M059J (cell line): ENCODE measurements at places on chromosomes 12 and 14.
A peak's percentile ranks its signal among the peaks of the same experiment; 100 is the strongest.

GRCh38 chr14:103019826-103020225 is 37.5 kb downstream of the CDC42BPB start:
- DNase-seq, result no peak

GRCh38 chr14:101884089-101884933 is 80.1 kb upstream of the DYNC1H1 start:
- DNase-seq, result no peak

GRCh38 chr12:31431721-31432240 is 105.8 kb upstream of the SINHCAF start:
- DNase-seq, result no peak

DNA sequence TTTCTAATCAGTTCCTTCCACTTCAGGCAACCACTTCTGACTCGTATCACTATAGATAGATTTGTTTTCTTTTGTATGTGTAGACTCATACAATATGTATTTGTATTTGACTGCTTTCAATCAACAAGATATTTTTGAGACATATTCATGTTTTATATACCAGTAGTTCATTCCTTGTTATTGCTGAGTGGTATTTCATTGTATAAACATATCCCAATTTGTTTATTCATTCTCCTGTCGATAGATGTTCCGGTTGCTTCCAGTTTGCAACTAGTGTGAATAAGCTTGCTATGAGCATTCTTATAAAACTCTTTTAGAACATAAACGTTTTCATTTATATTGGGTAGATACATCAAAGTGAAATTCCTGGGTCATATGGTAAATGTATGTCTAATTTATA is 119.2 kb downstream of the FIGNL2 start:
- no peak for DNase-seq

GRCh38 chr14:29805415-29806123 is 122.1 kb downstream of the PRKD1 start:
- peak; percentile 91 for DNase-seq
